IPS DF 19.7 (cell line): ENCODE measurements at places on chromosomes 16 and 17.

DNA sequence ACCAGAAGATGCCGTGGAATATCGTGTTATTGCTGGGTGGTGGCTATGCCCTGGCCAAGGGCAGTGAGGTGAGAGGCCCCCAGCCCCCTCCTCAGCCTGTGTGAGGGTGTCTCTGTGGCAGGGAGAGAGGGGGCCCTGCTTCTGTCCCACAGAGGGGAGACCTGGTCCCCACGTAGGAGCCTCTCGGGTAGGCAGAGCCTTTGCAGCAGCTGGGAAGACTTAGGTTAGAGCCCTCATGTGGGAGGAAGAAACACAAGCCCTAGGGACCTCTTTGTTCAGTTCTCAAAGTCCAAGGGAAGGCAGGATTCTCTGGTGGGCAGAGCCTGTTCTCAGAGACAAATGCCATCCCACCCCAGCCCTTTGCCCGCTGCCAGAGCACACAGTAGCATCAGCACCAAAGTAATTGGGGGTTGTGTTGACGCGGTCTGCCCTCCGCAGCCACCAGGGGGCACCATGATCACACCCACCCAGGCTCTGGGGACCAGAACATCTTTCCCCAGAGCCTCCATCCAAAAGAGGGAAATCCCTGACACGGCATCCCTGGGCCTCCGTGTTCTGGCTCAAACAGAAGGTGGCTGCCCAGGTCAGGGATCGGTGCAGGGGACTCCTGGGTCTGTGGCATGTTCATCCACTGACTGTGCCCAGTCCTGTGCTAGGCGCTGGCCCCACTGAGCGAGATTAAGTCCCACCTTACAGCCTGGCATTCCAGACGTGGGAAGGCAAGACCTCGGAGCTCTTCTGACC is 11.5 kb upstream of the FOXN1 start:
- peak; percentile 33 for DNase-seq

DNA sequence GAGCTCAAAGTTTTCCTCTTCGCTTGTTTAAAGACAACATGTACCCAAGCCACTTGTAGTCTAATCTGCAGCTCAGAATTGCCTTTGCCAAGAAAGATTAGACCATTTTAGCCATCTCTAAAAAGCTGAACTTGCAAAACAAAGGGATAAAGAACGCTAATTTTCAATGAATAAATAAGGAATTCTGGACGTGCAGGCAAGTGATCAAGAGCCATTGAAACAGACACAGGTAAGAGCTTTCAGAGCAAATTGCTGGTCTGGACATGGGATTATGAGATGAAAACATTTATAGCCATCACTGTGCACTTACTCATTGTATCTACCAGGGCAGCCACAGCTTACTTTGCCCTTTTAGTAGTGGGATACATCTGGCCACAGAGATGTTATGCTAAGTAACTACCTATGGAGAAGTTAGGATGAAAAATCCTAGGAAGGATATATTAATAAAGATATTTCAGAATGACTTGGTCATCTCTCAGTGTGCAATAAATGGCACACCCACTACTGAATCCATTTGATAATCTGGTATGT is 44.4 kb downstream of the RND2 start:
- DNase-seq, result no peak

DNA sequence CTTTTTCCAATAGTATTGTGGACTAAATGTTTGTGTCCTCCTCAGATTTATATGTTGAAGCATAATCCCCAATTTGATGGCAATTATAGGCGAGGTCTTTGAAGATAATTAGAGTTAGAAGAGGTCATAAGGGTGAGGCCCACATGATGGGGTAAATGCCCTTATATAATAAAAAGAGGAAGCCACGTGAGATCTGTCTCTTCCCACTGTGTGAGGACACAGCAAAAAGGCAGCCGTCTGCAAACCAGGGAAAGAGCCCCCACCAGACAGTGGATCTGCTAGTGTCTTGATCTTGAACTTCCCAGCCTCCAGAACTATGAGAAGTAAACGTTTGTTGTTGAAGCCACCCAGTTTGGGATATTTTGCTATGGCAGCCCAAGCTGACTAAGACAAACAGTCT is 76.0 kb downstream of the LYRM1 start:
- no peak for DNase-seq

GRCh38 chr17:79154951-79155585 is 80.4 kb downstream of the ENGASE start:
- no peak for DNase-seq

DNA sequence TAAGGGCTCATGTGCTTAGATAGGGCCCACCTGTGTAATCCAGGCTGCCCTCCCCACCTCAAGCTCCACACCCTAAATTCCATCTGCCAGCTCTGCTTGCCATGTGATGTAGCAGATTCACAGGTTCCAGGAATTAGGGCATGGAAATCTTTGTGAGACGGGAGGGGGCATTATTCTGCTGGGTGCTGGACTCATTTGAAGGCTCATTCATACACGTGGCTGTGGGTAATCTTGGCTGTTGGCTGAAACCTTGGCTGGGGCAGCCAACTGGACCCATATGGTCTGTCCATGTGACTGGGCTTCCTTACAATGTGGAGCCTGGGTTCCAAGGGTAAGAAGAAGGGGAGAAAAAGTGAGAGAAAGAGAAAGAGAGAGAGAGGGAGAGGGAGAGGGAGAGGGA is 115.1 kb downstream of the CYLD start:
- DNase-seq, result no peak

DNA sequence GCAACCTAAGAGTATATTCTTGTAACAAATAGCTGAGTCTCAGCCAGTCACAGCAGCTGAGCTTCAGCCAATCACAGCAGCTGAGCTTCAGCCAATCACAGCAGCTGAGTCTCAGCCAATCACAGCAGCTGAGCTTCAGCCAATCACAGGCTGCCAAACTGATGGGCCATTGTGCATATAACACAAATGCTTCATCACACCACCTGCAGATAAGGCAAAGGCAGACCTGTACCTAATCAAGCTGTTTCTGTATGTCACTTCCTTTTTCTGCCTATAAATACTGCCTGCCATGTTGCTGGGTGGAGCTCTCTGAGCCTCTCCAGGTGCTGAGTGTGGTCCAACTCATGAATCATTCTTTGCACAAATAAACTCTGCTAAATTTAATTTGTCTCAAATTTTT is 19.9 kb downstream of the MYH13 start:
- DNase-seq, result no peak

- no peak for DNase-seq
These were observed 1.1 kb upstream of the CHAD start for GRCh38 chr17:50469671-50470305.

GRCh38 chr17:7982173-7982572 is 20.2 kb upstream of the GUCY2D start:
- no peak for DNase-seq

GRCh38 chr17:77429969-77430752 is 289.4 kb downstream of the SEC14L1 start:
- DNase-seq, result peak; percentile 72

DNA sequence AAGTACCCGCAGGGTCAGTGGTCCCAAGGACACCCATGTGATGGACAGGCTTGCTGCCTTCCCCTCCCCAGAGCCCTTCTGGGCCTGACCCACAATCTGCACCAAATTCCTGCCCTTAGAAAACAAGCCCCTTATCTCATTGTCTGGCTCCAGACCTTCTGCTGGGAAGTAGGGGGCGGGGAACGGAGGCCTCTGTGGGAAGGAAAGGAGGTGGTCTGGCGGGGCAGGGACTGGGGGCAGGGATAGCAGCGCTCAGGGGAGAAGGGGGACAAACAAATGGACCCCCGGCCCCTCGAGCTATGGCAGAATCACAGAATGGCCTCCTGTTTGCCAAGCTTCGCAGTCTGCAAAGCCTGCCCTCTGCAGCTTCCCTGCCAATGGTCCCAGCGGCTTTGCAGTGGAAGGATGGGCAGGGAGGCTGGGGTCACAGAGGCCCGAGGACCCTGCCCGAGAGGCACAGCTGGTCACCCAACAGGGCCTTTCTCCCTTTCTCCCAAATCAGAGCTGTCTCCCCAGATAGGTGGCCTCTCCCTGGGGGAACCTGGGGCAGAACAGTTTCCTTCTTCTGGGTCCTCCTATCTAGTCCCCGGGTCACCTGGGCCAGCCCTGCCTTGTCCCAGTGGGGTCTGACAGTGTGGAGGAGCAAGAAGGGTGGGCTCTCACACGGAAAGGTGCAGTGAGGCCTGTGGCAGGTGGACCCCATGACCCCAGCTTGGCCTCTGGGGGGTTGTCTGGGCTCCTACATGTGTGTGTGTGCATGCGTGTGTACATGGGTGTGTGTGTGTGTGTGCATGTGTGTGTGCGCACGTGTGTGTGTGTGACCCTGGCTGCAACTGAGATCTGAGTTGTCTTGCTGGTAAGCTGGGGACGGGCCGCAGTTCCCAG is 25.5 kb downstream of the TMEM235 start:
- DNase-seq, result no peak

GRCh38 chr16:58021661-58022551 is 3.6 kb upstream of the MMP15 start:
- no peak for DNase-seq

DNA sequence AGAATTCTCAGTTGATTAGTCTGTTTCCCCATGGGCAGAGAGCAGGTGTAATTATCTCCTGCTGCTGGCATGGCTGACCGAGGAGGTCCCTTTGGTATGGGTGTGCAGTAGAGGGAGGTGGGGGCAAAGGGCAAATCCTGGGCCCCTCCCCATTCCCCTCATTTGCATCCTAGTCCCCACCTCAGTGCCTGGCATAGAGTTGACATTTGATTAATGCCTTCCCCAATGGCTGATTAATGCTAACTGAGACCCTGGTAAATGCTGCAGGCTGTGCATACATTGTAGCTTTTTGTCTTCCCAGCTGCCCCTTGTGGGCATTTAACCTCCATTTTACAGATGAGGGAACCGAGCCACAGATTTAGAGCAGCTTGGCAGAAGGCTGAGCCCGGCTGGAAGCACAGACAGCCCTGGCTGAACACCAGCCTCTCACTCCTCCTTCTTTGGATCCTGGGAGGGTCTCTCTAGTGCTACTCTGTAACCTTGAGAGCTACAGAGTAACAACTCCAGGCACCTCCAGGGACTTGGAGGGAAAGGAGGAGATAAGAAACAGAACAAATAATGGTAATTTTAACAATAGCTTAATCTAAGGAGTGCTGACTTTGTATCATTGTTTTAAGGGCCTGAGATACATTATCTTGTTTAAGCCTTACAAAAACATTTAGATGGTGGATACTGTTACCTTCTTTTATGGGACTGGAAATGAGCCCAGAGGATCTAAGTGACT is 5.1 kb downstream of the PLCG2 start:
- no peak for DNase-seq

- no peak for DNase-seq
These were observed 21.0 kb downstream of the MYLK3 start for GRCh38 chr16:46727184-46727583.

DNA sequence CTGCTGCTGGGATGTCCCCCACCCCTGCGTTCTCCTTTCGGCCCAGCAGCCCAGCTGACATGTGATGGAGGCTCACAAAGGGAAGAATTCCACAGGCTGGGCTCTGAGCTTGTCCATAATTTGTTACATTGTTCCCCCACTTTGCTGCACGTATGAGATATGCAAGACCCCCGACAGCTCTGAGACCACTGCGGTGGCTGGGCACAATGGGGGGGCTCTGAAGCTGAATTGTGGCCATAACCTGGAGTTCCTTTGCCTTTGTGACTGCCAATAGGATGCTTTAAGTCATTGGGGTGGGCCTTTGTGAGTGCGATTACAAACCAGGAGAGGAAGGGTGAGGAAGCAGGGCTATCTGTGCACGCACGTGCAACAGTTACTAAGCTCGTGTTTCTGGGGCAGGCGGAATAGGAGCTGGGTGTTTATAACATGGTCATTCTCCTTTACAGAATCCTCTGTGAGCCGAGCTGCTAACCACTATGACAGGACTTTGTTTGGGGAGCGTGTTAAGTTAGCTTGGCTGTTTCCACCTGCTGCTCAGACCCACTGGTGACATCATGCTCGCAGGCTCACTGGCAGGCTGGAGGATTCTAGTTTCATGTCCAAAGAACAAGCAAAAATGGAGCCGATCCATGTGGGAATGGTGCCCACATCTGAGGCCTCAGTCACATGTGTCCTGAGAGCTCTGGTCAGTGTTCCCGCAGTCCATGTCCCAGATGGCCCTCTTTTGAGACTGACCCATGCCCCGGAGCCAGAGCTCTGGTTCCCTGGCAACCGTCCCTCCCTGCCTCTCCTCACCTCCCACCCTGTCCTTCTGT is 208.3 kb upstream of the SALL1 start:
- peak; percentile 48 for DNase-seq

GRCh38 chr16:89395150-89396142 is 94.9 kb downstream of the ANKRD11 start:
- DNase-seq, result no peak

DNA sequence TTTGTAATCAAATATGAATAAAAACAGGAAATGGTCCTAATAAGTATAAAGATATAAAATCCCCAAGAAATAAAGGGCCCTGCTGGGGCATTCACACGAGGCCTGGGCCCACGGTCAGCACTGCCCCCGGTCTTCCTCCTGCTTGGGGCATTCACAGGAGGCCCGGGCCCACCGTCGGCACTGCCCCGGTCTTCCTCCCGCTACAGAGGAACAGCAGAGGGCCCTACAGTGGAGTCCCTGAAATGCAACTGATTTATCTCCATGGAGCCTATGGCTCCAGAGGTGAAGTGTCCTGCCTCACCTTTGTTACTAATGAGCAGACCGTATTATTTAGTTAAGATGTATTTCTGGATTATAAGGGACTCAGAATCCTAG is 46.5 kb downstream of the MAP1LC3B start:
- DNase-seq, result no peak

DNA sequence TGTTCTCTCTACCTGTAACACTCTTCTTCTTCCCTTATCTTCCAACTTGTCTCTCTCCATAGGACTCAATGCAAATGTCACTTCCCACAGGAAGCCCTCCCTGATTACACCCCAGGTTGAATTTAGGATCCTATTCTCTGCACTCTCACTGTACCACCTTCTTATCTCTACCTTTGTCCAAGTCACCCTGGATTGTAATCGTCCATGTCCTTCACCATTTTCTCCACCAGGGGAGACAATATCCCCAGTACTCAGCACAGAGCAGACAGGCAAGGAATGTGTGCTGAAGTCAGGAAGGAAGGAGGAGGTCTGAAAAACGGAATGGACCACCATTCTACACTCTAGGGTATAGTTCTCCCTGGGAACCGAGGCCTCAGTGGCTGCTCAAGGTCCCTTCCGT is 14.2 kb downstream of the C16orf82 start:
- DNase-seq, result peak; percentile 45
